ENCODE measurements at places on chromosomes 3 and 15. TPM values are rescaled to one million over a fixed set of nuclear protein-coding genes. Genes with fewer than 3 reads are reported as not detected.

GOLGA8G gene
- total RNA-seq: not detected

FAM81A gene
- 0.66 TPM for total RNA-seq

MESP2 gene
- 0.75 TPM for total RNA-seq

UNC45A gene
- total RNA-seq: 115 TPM

GPR62 gene
- total RNA-seq: 0.12 TPM

IGF1R gene
- 21.8 TPM for total RNA-seq

CCDC9B gene
- 46.2 TPM for total RNA-seq

COL6A5 gene
- total RNA-seq: under 0.01 TPM

KY gene
- 1.1 TPM for total RNA-seq

ITGB5 gene
- 653 TPM for total RNA-seq

STRC gene
- not detected for total RNA-seq

UBA7 gene
- total RNA-seq: 32.4 TPM

RARB gene
- 44.8 TPM for total RNA-seq

GRM2 gene
- total RNA-seq: under 0.01 TPM

CHAC1 gene
- total RNA-seq: 36.5 TPM

SATB1 gene
- total RNA-seq: 21.5 TPM
